ENCODE measurements at places on chromosomes 16 and 17. TPM values are rescaled to one million over a fixed set of nuclear protein-coding genes. Genes with fewer than 3 reads are reported as not detected.
A peak's percentile ranks its signal among the peaks of the same experiment; 100 is the strongest.

- DNase-seq: no peak
Observed at GRCh38 chr17:40433551-40434415, 9.5 kb upstream of the IGFBP4 start.

GRCh38 chr17:42472709-42473521 is 14.2 kb downstream of the ATP6V0A1 start:
- DNase-seq: peak; percentile 82

GRCh38 chr17:6244253-6244652 is 174.1 kb downstream of the WSCD1 start:
- DNase-seq: no peak

GRCh38 chr16:31020536-31020935 is 10.1 kb upstream of the STX1B start:
- no peak for DNase-seq

DNA sequence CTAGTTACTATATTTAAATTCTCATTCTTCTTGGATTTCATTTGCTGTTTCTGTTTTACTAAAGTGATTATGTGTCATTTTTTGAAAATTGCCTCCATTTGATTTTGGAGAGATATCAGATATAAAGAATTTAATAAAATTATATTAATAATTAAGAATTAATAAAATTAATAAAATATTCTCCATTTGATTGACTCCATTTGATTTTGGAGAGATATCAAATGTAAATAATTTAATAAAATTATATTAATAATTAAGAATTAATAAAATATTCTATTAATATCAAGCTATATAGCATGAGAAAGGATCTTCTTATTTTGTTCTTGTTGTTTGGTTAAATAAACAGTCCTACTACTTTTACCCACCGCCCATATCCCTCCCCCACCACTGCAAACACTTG is 23.0 kb downstream of the STXBP4 start:
- no peak for DNase-seq

DNA sequence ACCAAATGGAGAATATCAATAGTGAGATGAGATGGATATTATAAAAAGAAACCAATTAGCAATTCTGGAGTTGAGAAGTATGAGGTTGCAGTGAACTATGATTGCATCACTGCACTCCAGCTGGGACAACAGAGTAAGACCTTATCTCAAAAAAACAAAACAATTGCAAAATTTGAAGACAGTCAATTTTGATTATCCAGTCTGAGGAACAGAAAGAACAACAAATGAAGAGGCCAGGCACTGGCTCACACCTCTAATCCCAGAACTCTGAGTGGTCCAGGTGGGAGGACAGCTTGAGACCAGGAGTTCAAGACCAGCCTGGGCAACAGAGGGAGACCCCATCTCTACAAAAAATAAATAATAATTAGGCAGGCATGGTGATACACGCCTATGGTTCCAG is 35.0 kb downstream of the USP32 start:
- no peak for DNase-seq

DNA sequence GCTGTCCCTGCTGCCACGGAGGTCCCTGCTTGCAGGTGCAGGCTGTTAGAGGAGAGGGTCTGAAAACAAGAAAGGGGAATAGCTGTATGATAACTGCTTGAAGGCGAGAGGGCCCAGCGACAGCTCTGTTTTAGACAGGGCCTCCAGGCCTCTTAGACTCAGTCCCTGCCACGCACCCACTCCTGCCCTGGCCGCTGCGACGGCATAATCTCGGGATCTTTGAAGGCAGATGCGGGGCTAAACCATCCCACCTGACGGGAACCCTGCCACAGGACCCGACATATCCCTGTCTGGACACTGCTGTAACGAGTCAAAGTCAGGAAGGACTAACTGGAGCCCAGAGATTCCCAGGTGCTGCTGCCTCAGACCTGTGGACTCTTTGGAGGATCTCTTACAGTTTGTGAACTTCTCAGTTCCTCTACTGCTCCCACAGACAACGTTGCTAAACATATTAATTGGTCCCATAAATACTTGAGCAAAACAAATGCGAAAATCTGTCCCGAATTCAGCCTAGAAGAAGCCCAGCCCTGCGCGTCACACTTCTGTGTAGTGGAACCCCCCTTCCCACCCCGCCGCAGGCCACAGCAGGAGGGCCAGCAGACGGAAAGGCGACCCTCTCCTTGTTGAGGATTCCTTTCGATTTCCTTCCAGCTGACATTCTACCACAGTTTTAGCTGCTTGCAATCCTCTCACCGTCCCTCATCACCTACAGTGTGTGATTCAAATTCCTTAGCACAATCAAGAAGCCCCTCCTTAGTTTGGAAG is 998 bp upstream of the TMEM11 start:
- no peak for DNase-seq

- DNase-seq: no peak
Observed at GRCh38 chr17:31393749-31394146, 2.3 kb downstream of the RAB11FIP4 start.

DNA sequence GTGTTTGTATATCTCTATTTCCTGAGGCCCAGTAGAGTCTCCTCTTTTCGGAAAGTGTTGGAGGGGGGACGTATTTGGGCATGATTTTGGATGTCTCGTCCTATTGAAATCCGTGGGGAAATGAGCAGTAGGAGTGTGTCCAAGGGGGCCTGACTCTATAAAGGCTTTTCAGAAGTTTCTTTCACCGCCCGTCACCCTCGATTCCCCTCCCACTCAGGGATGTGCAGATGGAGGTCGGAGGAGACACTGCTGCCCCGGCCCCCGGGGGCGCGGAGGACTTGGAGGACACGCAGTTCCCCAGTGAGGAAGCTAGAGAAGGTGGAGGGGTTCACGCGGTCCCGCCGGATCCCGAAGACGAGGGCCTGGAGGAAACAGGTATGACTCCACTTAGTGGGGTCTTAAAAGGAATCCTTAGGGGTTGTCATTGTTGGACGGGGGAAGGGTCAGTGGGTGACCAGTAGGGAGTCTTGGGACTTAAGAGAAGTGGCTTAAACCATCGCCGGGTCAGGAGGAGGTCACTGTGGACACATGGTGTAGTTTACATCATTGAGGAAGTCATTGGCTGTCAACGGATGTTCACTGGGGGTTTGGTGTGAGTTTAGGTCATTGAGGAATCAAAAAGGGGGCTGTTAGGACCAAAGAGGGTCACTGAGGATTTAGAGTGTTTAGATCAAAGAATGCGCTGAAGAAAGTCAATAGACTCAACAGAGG is 424 bp downstream of the MON1B start:
- DNase-seq: no peak

DNA sequence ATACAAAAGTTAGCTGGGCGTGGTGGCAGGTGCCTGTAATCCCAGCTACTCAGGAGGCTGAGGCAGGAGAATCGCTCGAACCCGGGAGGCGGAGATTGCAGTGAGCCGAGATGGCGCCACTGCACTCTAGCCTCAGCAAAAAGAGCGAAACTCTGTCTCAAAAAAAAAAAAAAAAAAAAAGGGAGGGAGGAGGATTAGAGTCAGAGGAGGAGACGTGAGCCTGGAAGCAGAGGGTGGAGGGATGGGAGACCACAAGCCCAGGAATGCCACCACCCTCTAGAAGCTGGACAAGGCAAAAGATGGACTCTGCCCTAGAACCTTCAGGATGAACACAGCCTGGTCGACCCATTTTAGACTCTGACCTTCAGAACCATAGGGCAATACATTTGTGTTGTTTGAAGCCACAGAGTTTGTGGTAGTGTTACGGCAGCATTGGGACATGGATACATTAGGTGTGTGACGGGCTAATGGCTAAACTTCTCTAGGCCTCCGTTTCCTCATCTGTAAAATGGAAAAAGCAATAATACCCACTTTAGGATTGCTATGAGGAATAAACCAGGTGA is 2.1 kb upstream of the SMIM22 start:
- DNase-seq: no peak

- DNase-seq: no peak
Observed at GRCh38 chr16:55585631-55586030, 19.1 kb downstream of the CAPNS2 start.

DNA sequence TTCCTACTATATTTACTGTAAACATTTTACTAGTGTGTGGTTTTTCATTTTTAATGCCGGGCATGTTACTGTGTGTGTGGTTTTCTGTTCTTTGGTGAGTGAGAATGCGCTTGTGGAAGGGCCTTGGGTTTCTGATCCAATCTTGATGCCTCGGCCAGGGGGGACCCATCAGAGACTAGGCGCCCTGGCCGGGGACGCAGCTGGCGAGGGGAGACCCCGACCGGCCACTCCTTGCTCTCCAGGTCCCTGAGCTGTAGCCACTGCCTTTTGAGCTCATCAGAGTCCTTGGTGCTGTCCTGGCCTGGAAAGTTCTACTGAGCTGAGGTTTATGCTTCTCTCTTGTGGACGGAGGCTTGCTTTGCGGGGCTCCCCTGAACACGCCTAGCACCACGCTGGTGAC is 37.5 kb downstream of the KIAA0513 start:
- DNase-seq: no peak

DNA sequence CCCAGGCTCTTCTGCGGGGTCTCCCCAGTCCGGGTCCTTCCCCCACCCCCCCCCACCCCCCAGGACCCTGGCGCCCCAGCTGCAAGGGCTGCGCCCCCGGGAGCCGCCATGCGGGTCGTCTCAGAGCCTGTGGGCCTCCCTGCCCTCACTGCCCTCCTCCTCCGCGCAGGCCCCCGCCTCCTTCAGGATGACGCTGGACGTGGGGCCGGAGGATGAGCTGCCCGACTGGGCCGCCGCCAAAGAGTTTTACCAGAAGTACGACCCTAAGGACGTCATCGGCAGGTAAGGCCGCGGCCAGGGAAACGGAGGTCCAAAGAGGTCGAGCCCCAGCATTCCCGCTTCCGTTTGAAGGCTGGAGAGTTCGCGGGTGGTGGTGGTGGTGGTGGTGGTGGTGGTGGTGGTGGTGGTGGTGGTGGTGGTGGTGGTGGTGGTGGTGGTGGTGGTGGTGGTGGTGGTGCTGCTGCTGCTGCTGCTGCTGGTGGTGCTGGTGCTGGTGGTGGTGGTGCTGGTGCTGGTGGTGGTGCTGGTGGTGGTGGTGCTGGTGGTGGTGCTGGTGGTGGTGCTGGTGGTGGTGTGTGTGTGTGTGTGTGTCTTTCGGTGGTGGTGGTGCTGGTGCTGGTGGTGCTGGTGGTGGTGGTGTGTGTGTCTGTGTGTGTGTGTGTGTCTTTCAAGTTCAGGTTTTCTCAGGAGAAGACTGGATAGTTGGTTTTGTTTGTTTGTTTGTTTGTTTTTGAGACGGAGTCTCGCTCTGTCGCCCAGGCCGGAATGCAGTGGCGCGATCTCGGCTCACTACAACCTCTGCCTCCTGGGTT is 615 bp downstream of the PHKG2 start:
- DNase-seq: peak; percentile 33

GRCh38 chr16:4870138-4870671 is 22.9 kb downstream of the UBN1 start:
- DNase-seq: no peak

GRCh38 chr16:73365016-73365551 is 317.2 kb upstream of the ZFHX3 start:
- DNase-seq: no peak

DNA sequence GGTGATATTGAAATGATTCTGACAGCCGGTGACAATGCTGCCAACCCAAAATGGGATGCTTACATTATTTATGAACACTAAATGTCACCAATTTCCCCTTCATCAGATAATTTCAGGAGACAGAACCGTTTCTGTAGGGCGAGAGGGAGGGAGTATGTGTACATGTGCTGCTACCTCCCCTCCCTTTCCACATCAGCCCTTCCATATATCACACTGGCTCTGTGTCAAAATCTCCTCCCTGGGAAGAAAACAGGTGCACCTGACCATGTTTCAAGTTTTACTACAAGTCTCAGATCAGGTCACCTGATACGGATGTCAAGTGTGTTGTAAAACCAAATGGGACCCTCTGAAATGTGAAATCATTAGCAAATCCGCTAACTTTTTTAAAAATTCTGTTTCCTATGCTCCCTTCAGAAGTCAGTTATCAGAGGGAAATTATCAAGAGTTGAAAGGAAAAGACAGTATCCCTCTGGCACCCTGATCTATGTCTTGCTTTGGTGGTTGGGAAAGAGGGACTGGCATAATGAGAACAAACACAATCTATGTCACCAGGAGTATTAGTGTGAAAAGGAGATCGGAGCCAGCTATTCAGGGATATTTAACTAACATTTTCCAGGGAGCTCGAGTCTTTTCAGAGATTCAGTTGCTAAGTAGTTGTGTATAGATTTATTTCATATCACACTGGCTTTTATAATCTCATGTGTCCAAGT is 1002.3 kb upstream of the CDH8 start:
- DNase-seq: no peak

DNA sequence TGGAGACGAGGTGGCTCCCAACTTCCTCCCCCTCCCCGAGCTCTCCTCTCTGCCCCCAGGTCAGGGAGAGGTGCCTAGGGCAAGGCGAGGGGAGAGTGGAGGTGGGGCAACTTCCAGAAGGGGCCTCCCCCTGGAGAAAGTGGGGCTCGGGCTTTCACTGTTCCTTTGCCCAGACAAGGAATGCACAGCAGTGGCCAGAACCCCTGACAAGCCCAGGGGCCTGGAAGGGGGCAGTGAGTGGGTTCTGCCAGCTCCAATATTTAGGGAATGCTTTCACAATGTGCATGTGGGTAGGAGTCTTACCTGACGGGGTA is 11.7 kb upstream of the SP2 start:
- DNase-seq: no peak

DNA sequence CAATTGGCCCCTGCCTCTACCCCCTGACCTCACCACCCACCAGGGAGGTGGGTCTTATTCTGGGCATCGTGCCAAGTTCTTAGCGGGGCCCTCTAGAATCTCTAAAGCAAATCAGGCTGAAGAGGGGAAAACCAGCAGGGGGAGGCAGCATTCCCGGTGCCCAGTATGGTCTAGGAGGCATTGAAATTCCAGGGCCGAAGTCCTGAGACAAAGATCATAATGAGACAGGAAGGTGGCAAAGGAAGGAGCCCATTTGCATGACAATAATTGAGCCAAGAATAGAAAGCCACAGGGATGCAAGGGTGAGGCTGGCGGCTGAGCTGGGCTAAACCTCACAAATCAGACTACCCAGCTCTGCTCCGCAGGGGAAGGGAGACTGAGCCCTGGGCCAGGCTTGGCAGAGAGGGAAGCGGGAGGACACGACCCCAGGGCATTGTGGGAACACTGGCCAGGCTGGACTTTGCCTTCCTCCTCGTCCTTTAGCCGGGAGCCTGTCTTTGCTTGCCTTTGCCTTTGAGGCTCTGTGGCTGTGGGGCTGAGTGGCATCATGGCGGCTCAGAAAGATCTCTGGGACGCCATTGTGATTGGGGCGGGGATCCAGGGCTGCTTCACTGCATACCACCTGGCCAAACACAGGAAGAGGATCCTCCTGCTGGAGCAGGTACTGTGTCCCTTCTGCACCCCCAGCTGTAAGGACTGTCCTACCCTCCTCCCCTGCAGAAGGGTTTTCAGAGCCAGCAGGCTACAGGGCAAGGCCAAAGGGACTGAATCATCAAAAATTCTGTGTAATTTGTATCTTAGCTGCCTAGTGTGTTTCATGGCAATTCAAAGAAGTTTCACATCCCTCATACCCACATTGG is at the start of gene PIPOX:
Gene PIPOX (plus strand): TSS at position 463 of the 860 bp plus-strand sequence. CDS start 85 bp downstream, at position 548.
- peak; percentile 38 for DNase-seq

GRCh38 chr16:117379-118365 is 20.8 kb downstream of the NPRL3 start:
- peak; percentile 44 for DNase-seq

GRCh38 chr16:78436023-78436422 is 336.6 kb downstream of the WWOX start:
- no peak for DNase-seq

TNFAIP1 gene
- total RNA-seq: 69.6 TPM

UQCRC2 gene
- 19.4 TPM for total RNA-seq

HOXB4 gene
- 2.7 TPM for total RNA-seq

TVP23B gene
- total RNA-seq: 69.6 TPM

EXOSC6 gene
- total RNA-seq: 25.4 TPM

ADPRM gene
- 1.9 TPM for total RNA-seq

EFTUD2 gene
- total RNA-seq: 84.5 TPM

QRICH2 gene
- 3.6 TPM for total RNA-seq

C16orf82 gene
- total RNA-seq: not detected

All from Caki2 (cell line).